ENCODE measurements at places on chromosomes 4 and X.

DNA sequence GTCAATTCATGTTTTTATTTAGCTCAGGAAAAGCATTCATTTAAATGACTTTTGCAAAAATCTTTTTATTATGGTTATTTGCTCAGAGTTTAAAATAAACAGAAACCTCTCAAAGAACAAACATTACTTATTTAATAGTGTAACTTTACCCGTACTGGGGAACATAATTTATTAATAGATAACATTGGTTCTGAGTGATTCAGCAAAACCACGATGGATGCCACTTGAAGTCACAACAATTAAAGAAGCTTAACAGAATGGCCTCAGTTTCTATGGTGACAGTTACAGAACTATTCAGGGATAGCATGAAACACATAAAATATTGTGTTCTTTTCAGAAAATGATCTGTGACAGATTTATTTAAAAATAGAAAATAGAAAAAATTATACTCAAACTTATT is 368.7 kb downstream of the CCSER1 start:
- DNase-seq, result no peak

- no peak for DNase-seq
These were observed 37.7 kb upstream of the ADAMTS3 start for GRCh38 chr4:72606751-72607150.

DNA sequence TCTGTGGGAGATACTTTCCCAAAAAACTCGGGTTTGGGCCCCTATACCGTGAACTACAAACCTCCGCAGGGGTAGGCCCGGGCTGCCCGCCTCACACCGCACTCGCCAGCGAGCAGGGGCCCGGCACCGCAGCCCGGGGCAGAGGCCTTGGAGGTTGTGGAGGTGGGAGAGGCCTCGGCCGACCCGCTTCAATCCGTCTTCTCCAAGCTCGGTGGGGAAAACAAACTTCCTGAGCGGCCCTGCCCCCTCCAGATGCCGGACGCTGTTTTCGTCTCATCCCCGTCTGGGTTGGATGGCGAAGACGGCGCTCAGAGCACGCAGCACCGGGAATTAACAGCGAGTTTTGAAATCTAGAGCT is 442 bp upstream of the MCUB start:
- no peak for DNase-seq

DNA sequence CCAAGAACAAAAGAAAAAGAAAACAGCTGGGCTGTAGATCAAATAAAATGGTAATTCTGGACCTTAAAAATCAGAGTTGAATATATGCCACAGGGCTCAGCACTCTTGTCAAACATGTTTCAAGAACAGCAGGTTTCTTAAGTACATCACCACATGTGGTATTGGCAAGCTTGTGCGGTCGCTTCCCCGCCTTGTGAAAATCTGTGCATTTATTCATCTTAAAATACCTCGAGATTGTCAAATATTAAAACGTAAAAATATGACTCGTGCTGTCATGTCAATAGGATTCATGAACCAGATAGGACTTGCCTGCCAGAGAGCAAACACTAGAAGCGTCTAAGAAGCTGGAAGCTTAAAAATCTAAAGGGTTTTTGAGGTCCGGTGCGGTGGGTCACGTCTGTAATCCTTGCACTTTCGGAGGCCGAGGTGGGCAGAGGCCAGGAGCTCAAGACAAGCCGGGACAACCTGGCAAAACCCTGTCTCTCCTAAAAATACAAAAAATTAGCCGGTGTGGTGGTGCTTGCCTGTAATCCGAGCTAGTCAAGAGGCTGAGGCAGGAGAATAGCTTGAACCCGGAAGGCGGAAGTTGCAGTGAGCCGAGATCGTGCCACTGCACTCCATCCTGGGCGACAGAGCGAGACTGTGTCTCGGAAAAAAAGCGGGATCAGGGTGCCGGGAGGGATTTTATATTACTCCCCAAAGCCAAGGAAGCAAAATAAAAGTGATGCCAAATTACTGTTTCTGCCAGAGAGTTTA is 40.2 kb upstream of the TMEM154 start:
- no peak for DNase-seq

GRCh38 chr4:95215991-95216605 is 332.7 kb downstream of the UNC5C start:
- no peak for DNase-seq

GRCh38 chr4:123233136-123233768 is 163.3 kb upstream of the SPRY1 start:
- DNase-seq, result no peak

DNA sequence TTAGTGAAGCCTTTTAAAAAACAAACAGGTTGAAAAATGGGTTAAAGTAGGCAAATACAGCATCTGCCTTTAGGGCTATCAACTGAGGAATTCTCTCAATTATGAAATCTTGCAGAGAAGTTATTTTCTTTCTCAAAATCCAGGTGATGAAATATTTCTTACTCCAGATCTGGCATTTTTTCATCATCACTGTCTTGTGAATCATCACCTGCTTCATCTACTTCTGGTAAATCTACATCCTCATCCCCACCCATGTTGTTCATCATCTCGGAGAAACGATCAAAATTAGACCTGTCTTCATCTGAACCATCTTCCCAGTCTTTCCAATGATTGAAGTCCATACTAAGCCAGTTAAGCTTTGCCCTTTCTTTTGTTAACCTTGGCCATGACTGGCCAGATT is 33.3 kb upstream of the HPF1 start:
- DNase-seq, result no peak

GRCh38 chr4:147928400-147928799 is 196.5 kb downstream of the ARHGAP10 start:
- no peak for DNase-seq

GRCh38 chrX:106783716-106784115 is 18.8 kb upstream of the TBC1D8B start:
- no peak for DNase-seq

GRCh38 chr4:63553123-63553522 is 856.1 kb downstream of the TECRL start:
- DNase-seq, result no peak

DNA sequence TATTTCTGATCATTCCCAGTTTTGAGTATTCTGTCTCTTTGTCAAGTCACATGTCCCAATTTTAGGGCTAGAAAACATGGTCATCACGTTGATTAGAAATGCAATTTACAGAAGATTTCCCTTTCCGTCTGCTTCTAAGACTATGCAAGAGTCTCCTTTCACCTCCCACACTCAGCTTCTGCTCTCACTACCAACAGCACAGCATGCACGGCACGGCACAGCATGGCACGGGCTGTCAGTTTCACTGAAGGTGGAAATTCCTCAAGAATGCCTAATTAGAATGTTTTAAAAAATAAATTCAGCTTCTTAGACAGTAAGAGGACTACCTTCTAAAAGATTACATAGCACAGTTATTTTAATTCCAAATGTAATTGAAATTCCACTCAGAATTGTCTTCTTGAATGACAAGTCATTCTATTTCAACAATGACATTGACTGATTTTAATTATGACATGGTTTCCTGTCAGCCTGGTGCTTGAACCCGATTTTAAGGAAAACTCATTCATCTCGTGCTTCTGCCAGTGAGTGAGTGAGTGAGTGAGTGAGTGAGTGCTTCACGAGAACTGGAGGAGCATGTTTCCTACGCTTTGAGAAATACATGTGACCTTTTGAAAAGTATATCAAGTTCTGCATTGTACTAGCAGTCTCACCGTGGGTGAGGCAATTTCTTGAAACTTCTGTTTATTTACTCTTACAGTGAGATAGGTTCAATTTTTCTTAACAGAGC is 124.8 kb upstream of the SORBS2 start:
- DNase-seq, result no peak

DNA sequence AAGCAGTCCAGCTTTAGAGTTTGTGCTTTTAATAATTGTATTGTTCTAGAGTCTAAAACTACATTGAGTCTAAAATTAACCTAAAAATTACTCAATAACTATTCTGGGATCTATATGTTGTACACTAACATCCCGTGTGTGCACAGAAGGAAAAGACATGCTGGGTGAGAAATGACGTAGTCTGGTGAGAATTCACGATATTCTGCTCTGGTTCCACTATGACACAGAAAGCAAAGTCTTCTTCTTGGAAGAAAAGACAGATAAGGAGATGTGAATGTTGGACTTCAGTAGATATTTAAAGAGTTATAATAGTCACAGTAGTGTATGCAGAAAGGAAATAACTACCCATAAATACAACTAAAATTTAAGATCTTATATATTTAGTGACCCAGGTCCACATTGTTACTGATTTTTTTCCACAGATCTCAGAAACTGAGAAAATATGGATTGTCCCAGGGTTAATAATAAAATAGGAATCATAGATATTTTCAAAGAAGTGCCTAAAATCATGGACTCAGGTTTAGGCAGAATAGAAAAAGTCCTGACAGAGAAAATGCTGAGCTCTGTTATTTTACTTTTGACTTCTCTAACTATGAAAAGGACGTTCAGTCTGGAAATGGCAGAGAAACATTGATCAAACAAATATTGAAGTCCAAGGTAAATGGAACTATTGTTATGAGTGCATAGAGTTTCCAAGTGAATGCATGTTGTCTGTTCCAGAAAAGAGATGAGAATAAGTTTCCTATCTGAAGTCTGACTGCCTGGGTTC is 170.7 kb downstream of the ANKRD50 start:
- DNase-seq, result no peak

GRCh38 chr4:102665527-102665926 is 95.2 kb downstream of the MANBA start:
- no peak for DNase-seq

DNA sequence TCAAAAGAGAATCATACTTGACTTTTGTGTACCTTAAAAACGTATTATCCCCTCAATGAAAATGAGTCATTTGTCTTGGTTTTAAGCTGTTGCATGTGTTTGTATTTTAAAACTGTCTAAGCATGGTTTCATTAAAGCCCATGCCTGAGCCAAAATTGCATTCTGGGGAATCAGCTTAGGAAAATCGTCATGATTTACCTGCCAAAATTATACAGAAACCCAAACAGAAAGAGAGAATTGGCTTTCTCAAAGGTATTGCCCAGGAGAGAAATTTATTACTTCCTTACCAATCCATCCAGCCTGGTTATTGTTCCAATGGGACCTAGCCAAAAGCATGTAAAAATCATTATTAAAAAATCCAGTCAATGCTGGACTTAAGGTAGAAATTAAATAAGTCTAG is 37.6 kb downstream of the GPR174 start:
- DNase-seq, result no peak

DNA sequence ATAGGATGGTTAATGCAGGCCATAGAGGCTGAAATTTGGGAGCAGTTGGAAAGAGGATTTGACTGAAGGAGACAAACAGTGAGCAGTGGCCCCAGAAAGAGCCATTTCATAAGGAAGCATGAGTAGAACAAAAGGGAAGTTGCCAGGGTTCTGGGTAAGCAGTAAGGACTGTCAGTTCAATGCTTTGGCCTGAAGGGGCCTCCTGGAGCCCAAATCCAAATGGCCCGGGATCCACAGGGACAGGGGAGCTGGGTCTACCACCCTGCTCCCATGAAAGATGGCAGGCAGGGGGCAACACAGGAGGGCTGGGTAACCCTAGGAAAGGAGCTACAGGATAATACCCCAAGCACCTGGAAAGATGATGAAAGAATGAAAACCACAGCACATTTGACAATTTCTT is 4.1 kb upstream of the INTS6L start:
- DNase-seq, result no peak

GRCh38 chr4:23734000-23734399 is 155.8 kb downstream of the PPARGC1A start:
- no peak for DNase-seq

DNA sequence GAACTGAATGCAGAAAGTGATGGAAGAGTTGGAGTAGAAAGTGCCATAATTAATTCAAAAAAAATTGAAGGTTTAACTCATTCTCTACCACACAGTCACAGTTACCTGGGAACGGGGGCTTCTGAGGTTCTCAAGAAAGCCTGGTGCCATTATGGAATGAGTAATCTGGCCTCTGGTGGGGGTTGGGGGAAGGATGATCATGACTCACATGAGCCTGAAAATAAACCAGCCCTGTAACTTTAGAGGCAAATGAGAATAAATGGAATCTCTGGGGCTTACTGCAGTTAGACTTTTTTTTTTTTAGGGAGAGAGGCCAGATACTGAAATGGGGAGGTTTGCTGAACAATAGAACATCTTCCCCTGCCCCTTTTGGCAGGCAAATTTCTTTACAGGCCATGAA is 55.3 kb downstream of the SOD3 start:
- no peak for DNase-seq

- no peak for DNase-seq
These were observed 50.8 kb downstream of the SLC2A9 start for GRCh38 chr4:9970399-9971011.

- no peak for DNase-seq
These were observed 228.6 kb upstream of the BCOR start for GRCh38 chrX:40326186-40326965.

DNA sequence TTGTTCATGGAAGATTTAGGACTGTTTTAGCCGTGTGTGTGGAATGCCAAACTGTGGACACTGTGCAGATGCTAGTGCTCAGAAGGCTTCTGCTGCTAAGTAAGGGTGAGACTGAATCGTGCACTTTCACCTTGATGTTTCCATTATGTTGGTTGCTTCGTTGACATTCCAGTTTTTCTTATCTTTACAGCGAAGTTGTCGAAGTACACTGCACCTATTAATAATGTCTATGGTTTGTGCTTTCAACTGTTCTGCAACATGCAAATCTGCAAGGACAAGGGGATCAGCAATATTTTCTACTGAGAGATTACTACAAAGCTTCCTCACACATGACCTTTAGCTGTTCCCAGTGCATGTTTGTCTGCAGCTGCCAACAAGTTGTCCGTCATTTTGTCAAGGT is 67.7 kb downstream of the UGT2A3 start:
- no peak for DNase-seq

Data from cortex of kidney (tissue), 1 donor.